ENCODE measurements at places on chromosomes 3 and 15.

DNA sequence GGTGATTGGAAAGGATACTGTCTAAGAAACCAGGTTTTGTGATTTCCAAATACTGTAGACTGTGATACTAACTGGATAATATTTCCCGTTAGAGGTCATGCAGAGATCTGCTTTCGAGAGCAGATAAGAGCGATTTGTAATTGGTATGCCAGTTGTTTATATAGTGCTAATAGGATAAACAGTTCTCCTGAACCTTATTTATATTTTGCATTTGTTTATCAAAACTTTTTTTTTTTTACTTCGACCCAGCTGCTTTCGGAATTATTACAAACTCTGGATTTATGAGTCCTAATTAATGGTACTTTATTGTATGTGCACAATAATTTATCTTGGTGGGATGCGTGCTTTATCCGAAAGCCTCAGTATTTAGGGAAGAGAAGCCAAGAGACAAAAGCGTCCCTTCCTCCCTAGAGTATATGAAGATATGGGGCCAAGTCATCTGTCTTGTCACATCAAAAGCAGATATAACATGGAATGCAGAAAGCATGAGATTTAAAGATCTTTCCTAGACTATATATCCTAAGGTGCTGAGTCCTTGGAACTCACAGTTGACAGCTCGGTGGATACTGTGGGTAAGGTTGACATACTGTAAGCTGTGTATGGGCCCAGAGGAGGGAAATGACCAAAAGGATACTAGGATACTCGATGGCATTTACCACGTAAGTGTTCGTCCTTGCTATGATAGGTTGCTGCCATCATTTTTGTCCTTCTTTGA lies 62.2 kb downstream of the SMAD6 start:
- DNase-seq: no peak

GRCh38 chr3:10337323-10338163 lies 16.6 kb upstream of the SEC13 start:
- no peak for DNase-seq

DNA sequence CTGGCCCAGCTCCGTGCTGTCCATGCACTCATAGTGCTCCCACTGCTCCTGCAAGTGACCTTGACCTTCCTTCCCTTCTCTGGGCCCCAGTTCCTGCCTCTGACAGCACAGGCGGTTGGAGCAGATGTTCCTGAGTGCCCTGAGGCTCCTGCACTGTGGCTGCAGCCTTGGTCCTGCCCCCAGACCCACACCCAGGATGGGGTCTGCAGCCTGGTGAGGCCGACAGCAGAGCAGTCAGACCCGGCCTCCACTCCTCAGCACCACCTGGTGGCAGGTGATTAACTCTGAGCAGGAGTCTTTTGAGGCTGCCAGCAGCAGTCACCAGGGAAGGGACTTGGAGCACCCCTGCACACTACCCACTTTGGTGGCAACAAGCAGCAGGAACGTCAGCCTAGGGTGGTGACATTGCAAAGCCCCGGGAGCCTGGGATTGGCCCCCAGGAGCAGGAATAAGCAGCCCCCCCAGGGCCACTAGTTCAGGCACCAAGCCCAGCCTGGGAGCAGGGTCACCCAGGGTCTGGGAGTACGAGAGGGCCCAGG lies 64.6 kb downstream of the CYP11A1 start:
- peak; percentile 83 for DNase-seq

DNA sequence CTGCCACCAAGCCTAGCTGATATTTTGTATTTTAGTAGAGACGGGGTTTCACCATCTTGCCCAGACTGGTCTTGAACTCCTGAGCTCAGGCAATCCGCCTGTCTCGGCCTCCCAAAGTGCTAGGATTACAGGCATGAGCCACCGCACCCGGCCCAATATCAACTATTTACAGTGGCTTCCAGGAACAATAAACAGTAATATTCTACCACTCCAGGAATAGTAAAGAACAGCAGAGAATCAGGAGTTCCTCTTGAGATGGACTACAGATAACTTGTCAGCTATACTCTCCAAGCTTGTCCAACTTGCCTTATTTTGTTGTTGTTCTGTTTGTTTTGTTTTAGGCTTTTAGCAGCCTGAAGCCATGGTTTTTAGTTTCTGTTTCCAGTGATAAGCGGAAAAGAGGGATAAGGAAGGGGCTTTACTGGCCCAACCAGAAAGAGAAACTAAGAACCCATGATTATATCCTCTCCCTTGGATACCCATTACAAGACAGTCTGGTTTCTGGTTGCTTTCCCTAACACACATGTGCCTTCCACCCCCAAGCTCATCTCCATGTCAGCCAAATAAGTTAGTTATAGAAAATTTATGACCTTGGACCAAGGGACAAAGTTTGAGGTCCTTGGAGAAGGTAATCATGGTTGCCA lies 36.7 kb downstream of the ARHGEF3 start:
- DNase-seq: no peak

DNA sequence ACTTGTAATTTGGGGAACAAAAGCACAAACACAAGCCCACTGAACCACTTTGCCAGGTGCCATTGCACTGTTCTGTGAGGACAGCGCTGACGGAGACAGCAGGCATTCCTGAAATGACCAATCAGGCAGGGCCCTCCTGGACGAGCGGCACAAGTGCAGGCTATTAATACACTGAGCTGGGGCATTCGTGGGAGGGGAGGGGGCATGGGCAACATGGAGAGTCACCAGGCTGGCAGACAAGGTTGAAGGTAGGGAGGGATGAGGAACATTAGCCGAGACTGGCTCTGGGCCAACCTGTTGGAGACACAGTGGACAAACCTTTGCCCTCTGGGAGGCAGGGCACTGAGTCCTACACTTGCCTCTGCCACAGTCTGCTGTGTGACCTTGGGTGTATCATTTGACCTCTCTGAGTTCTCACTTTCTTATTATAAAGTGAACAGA lies 45.6 kb downstream of the NOX5 start:
- no peak for DNase-seq

DNA sequence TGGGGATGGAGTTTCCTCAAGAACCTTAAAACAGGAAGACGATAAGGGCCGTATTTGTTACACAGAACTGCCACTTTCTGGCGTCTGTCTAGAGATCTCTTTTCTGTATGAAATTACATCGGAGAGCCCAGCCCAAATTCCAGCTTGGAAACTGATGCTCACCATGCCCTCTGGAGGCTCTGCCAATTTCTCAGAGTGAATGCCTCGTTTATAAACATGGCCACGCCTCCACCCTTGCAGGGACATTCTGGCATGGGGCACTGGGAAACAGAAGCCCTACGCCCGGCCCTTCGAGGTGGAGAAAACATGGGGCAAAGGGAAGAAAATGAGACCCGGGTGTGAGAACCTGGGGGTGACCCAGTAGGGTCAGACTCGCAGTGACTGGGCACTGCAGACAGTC lies 53.4 kb upstream of the SEC13 start:
- no peak for DNase-seq

- no peak for DNase-seq
Observed at GRCh38 chr3:63438826-63439371, 160.8 kb downstream of the SYNPR start.

- no peak for DNase-seq
Observed at GRCh38 chr3:23941440-23941839, 3.6 kb upstream of the NR1D2 start.

DNA sequence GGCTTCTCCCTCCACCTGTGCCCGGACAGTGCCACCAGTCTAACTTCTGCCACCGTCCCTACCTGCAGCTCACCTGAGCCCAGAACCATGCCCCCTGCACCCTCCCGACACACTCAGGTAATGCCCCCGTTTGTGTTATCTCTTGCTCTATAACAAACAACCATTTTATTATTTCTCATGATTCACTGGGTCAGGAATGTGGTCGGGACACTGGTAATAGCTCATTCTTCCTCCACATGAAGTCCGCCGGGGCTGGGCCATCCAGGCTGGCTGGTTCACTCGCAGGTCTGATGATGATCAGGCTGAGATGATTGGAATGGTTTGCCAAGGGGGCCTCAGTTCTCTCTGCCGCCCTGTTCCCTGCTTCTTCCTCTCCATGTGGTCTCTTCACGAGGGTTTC lies 20.3 kb upstream of the NR2E3 start:
- DNase-seq: no peak

DNA sequence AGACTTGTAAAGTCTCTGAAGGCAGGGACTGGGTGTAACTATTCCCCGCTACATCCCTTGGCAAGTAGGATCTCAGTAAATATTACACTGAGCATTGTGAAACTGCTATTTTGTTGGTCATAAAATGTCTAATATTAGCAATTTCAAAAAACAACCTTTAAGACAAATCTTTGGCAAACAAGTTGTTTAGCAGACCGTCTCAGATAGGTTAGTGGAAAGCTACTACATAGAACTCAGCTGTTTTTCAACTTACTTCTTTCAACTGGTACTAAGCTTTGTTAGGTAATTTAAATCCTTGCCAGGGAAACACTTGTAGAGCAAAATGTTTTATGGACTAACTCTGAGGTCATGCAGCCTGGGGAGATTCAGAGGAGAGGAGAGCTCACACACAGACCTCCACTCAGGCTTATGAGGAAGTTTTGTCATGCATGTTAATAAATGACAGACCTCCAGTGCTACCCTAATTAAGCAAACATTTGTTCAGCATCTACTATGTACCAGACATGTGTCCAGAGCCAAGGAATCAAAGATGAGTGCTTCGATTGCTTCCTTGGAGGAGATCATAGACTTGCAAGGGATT lies 61.6 kb upstream of the STAC start:
- DNase-seq: no peak

DNA sequence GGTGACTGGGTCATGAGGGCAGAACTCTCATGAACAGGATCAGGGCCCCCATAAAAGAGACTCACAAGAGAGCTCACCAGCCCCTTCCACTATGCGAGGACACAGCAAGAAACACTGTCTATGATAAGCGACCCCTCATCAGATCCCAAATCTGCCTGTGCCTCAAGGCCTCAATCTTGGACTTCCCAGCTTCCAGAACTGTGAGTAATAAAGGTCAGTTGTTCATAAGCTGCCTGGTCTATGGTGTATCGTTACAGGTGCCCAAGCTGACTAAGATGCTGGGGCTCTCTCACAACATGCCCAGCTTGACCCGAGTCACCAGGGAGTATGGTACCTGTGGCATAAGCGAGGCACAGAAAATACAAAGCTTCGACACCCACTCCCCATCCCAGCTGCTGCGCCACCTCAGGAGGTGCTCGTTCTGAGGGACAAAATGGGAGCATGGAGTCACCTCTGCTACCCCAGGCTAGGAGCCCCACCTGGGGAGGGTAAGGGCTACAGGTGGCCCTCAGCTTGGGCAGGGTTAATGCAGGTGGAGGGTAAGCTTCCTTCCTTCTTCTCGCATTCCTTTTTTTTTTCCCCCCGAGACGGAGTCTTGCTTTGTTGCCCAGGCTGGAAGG lies 234.1 kb downstream of the ADAMTS17 start:
- no peak for DNase-seq

DNA sequence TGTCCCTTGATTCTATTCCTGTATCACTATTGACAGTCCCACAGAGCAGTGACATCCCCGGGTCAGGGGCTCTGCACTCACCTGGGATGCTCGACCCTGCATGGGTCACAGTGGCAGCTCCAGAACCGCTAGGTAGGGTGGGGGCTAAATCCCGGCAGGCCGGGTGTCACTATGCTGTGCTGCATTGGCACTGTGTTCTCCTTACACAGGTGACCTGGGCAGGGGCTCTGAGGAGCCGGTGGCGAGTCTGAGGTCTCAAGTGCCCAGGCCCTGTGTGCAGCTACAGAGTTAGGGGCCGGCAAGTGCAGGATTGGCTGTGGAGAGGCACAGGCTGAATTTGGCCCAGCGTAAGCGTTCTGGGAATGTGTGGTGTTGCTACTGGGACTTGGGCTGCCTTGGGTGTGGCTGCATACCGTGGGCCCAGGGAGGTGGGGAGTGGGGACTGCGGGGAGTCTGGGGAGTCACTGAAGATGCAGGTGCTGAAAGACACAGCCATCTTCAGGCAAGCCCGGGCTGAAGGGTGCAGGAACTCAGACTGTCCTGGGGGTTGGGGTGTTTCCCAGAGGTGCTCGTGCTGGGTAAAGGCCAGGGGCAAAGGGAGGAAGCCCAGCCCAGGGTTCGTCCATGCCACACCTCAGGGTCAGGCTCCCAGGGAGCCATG lies 102.6 kb upstream of the PRR20G start:
- no peak for DNase-seq

GRCh38 chr3:29263476-29263875 lies 17.4 kb upstream of the RBMS3 start:
- DNase-seq: no peak

DNA sequence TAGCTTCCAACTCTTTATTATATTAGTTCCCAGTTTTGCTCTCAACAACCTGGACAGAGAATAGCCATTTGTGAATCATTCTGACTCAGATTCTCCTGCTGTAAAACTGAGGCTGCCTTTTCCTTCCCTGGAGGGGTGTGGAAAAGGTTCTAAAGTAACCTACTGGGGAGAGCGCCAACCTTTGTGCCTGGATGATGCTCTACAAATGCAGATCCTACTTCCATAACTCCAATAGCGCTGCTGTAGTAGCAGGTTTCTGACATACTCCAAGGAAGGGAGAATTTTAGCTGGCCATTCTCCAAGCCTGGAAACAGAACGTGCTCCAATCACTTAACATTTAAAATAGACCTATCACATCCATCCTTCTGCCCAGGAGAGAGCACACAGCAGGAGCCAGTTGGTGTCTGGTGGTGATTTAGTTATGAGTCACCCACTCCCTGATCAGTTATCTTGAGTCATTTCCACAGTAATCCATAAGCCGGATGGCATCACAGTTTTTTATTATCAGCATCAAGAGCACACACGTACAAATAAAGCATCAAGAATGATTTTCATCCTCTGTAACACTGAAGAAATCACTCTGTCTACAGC lies 38.3 kb downstream of the MYH15 start:
- no peak for DNase-seq

GRCh38 chr3:98240131-98240530 lies 23.9 kb upstream of the OR5H6 start:
- DNase-seq: no peak

DNA sequence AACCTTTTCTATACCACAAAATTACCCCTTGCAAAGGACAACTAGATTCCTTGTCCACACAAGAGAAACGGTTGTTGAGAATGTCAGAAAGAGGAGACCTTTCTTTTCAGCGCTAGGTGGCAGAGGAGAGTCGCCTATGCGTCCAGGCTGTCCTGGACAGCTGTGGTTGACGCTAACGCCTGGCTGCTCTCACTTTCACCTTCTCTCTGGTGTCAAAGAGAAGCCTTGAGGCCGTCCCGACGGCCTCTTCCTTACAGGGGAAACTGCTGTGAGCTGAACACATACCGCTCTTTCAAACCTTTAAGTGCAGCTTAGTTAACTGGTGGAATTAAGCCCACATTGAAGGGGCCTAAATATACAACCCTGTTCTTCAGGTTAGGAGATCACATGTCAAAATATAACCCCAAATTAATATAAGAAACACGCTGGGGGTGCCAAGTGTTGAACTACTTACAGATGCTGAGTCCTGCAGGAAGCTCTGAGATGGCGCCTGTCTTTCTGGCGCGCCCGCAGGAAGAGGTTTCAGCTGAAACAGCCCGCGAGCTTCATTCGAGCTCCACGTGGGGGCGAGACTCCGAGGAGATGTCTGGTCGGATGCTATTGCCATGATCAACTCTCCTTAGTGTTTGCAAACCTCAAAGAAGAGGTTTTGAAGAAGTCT lies 26.1 kb upstream of the KBTBD8 start:
- DNase-seq: peak; percentile 45

- no peak for DNase-seq
Observed at GRCh38 chr3:177525987-177526712, 328.9 kb upstream of the TBL1XR1 start.

- DNase-seq: no peak
Observed at GRCh38 chr3:195760345-195761122, 39.8 kb downstream of the MUC20 start.

GRCh38 chr3:133572158-133573053 lies 1.1 kb upstream of the CDV3 start:
- DNase-seq: no peak
